ENCODE measurements at places on chromosomes 4 and X.

- no peak for DNase-seq
Observed at GRCh38 chr4:86334020-86334750, 25.7 kb downstream of the MAPK10 start.

GRCh38 chr4:37889849-37890800 lies 759 bp upstream of the TBC1D1 start:
- DNase-seq = peak; percentile 67

GRCh38 chrX:70234355-70234754 lies at the start of gene AWAT1:
Gene AWAT1 (plus strand): TSS chrX:70234655. CDS start chrX:70234696, 41 bp downstream.
- DNase-seq = no peak

DNA sequence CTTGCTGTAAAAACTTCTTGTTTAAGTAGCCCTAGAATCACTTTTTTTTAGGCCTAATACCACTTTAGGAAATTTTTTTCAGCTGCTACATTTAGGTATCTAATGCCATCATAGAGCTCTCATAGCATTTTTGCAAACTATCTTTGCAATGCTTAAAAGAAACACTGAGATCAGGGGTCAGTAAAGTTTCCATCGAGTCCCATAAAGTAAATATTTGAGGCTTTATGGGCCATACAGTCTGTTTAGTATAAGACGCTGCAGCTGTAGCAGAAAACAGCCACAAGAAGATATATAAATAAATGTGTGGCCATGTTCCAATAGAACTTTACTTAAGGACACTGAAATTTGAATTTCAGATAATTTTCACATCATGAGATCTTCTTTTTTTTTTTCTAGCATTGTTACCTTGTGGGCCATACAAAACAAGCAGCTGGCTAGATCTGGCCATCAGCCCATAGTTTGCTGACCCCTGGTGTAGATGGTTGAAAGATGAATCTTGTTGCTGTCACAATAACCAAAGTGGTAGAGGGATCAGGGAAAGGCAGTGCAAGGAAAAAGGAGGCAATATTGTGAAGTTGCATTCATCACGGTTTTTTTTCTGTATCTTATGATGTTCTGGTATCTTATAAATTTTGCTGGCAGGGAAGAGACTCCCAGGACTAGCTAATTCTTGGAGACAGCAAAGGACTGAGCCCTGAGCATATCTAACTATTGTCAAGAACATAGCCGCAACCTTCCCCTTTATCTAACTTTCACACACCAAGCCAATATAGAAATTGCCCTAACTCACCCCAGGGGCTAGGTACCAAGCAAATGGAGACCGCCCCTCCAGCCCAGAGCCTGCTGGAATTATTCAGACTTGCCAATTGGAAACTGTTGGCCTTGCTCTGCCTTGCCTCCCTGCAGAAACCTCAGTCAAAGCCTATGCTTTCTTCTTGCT lies 46.6 kb downstream of the RASGEF1B start:
- no peak for DNase-seq

Measured in common myeloid progenitor, CD34-positive (primary cell).